ENCODE measurements at places on chromosomes 3 and 15.

GRCh38 chr3:30181178-30181465 is 425.3 kb upstream of the TGFBR2 start:
- DNase-seq = no peak

DNA sequence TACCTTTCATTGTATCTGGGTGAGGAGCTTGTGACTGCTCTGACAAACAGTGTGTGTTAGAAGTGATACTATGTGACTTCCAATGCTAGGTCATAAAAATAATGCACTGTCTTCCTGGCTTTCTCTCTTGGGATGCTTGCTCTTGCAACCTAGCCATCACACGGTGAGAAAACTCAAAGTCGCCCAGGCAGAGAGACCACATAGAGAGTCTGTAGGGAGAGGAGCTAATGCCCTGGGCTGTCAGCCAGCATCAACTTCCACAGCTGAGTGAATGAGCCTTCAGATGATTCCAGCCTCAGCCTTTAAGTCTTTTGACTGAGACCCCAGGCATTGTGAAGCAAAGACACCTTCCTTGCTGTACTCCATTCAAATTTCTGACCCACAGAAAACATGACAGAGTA is 220.6 kb upstream of the SGO1 start:
- no peak for DNase-seq

GRCh38 chr3:42803414-42804105 is 730 bp downstream of the HIGD1A start:
- peak; percentile 32 for DNase-seq

GRCh38 chr3:89971329-89971728 is 863.9 kb downstream of the EPHA3 start:
- DNase-seq = no peak

DNA sequence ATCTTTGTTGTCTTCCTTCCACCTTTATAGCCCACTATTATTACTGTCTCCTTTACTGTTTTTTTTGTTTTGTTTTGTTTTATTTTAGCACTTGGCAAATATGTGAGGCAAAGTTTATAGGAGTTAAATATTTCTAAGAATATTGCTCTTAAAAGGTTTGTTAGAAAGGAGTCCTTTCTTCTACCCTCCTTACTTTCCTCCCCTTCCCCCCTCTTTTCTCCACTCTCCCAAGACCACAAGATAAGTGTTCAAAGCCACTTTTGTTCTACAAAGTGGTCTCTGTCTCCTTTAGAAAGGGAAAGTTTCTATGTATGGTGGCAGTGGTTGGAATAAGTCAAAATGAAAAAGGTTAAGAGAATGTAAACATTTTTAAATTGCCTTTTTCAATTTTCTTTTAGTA is 130.7 kb upstream of the TSC22D2 start:
- DNase-seq = no peak

- DNase-seq = no peak
These were observed 11.2 kb downstream of the UBL7 start for GRCh38 chr15:74449643-74450205.

- DNase-seq = no peak
These were observed 131.3 kb upstream of the CTDSPL start for GRCh38 chr3:37730383-37730782.

GRCh38 chr3:155334914-155335723 is 41.6 kb upstream of the STRIT1 start:
- no peak for DNase-seq

DNA sequence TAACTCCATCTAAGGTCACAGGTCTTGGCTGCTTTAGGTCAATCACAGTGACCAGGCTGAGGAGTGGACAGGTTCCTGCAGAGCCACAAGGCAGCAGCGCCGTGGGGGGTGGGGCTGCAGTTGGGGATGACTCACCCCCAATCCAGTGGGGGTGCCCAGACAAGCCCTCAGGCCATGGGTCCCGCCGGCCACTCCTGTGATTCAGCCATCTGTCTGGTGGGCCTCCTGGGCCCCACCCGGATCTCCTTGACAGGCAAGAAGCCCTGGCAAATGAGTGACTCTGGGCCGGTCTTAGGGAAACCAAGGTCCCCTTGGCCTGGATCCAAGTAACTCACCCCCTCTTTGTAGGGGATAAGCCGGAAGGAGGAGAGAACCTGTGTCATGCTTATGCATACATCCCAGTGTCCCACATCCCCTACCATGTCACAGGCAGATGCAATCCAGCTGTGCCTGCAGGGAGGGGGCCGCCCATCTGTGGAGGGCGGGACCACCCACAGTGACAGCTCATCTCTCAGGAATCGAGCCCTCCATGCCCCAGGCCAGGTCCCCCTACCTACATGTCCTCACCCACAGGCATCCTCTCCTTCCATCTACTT is 495 bp upstream of the COL7A1 start:
- DNase-seq = no peak

- DNase-seq = no peak
These were observed 721 bp downstream of the ATR start for GRCh38 chr3:142577696-142578328.

DNA sequence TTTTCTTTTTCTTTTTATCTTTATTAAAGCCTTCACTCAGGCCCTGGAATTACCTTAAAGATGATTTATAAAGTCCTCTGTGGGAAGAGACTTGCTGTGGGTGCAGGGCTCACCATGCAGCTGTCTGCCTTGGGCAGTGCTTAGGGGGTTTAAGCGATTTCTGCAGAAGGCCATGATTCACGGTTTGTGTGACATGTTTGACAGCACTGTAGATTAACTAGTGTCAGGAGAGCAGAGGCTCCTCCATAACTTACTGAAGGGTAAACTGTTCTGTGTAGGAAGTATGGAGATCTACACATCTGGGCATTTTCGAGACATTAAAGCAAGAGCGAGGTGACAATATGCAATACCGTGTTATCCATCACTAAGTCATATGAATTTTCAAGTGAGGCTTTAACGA is 137.7 kb downstream of the LRIG1 start:
- no peak for DNase-seq

DNA sequence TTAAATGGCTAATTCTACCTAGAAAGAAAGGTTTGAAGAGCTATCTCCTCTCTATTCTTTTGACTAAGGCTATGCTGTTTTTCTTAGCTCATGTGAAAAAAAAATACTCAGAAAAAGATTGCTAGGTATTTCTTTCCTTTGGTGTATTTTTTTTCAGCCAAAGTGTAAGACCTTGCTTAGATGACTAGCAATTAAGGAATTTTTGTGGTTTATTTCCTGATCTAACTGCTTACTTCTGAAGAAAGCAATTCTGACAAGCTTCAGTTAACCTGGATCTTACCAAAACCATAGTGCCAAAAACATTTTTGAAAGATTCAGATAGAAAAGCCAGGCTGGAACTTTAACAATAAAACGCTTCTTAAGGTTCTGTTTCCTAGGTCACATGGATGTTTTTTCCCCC is 315.6 kb downstream of the SOX2 start:
- DNase-seq = no peak

DNA sequence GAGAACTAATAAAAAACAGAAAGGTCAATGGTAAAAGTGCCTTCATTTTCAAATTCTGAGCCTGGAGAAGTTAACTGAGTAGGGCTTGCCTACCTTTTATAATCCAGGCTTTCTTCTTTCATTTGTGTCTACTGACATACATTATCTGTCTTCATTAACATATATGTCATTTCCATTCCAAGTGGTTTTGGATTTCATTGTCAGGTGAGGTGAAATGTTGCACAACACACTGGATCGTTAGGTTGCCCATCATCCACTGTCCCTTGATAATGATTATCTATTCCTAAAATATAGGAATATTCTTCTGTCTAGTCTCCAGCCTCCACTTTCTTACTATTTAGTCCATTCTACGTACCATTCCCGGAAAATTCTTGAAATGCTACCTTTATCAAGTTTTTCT is 55.0 kb upstream of the CP start:
- DNase-seq = no peak

DNA sequence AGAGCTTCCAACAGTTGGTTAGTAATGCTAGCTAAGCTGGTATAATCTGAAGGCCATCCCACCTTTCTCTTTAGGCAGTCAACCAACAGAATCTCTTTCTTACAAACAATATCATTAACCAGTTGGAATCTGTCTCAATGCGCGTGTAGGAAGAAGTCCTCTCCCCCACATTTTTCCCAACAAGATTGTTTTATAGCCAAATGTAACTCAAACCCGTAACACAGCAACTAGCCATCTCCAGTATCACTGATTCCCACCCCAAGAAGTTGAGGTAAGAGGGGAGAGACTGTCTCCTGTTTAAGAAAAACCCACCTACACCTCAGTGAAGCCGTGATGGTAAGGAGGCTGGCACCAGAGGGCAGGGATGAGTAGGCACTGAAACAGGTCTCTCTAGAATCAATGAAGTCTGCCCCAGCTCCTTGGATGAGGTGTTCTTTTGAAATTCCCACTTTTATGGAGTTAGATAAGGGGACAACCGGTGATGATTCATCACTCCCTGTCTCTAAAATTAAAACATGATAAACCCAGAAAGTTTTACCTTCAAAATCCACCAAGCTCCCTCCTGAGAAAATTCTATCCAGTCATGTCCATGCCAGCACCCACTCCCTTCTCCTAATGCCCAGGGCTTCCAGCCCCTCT is 30.9 kb downstream of the CDC25A start:
- DNase-seq = no peak

DNA sequence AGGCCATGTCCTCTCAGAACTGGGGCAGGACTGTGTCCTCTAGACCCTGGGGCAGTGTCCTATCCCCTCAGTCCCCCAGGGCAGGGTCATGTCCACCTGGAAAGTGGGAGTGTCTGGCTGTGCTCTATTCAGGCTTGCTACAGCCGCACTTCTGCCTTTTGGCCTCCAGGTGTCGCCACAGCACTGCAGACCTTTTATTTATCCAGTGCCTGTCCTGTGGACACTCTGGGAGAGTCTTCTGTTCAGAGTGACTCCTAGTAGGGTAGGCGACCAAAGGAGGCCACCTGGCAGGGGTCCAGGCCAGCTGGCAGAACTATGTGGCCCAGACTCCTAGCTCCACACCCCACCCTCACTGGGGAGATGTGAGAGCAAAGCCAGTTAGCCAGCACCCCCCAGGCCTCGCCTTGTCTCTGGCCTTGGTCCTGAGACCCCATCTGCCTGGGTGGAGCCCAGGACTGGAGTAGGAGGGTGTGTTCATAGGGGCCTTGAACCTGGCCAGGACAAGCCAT is 3.9 kb downstream of the TMIE start:
- DNase-seq = peak; percentile 58

DNA sequence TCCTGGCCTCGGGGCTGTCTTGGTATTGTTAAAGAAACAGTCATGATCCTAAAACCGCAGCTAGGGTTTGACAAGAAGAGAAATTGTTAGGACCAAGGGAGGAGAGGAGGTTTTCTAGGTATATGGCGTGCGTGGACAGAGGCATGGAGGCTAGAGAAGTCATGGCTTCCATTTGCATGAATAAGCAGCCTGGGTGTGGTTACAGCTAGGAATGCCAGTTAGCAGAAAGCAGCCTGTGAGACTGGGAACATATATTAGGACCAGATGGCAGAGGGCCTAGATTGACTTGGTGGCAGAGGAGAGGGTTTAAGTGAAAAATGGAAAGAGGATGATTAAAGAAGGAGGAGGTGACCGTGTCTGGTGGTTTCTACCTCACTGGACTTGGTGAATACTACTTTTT is 573.6 kb upstream of the ARRDC4 start:
- DNase-seq = no peak

DNA sequence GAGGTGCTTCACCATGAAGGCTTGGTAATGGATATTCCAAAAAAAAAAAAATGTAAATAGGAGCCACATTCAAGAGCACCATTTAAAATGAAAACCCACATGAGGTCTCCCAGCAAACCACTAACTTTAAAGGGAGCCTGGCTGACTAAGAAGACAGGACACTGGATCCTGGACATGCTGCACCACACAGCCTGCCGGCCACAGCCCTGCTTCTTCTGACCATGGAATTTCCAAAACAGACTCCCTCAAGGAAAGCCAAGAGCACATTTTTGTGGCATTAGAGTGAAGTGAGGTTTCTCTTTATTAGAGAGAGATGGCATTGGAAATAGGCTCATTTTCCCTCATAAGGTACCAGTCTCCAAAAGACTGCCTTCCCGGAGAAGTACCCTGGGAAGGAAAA is 113.9 kb downstream of the RORA start:
- no peak for DNase-seq

- no peak for DNase-seq
These were observed 612 bp downstream of the C3orf38 start for GRCh38 chr3:88150371-88150770.

All from stimulated activated CD4-positive, alpha-beta T cell treated with anti-CD3 and anti-CD28 coated beads, Interleukin-4, amount 100 ng/mL, for 4 hours (primary cell).